ENCODE measurements at places on chromosomes 3 and 15.
A peak's percentile ranks its signal among the peaks of the same experiment; 100 is the strongest.

DNA sequence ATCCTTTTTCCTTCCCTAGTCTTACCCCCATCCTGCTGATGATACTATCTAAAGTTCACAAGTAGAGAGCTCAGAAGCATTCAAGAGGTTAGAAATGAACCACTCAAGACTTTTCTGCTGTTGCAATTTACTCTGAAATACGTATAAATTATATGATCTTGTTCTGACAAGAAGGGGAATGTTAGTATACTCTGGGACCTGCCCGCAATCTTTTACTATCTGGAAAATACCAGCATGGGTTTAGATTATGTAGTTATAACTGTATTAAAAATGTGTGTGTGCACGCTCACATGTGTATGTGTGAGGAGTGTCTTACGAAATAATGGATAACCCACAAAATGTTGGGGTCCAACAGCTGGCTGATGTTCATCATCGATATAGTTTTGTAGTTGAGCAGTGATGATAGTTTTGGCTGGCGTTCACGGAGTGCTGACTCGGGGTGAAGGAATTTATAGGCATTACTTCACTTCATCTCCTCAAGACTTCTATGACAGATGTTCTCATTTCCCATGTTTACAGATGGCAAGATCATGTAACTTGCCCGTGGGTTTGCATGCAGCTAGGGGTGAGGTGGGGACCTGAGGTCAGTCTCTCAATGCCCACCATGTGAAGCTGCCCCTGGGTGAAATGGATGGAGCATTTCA, 297.5 kb upstream of the LYSMD4 start:
- no peak for DNase-seq

DNA sequence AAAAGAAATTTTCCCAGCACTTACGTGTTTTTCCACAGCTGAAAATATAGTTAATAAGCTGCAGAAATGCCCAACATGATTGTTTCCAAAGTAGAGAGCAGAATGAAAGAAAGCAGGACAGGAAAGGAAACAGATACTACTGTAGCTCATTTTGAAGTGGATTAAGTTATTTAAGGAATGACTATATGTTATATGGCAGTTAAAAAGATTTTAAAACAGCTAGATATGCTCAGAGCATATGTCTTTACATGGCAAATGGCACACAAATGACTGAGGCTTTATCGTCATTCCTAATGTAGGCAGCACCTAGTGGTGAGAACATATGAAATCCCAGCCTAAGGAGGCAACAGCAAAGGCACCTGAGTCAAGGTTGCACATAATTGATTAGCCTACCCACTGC, 106.6 kb upstream of the SEMA6D start:
- DNase-seq: no peak

DNA sequence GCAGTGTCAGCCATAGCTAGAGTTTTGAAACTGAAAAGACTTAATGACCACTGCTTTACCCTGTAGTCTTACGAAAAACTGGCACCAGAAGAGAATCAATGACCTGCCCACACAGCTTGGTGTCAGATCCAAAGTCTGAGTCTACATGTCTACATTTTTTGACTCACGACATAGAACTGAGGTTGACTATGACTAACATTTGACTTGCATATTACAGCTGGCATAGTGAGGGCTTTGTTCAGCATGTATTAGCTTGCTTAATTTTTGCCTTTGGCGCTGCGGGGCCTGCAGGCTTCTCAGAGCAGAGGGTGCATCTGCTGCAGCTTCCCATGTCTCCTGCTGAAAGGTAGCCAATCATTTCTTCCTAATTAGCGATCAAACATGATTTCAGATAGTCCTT, 167.0 kb downstream of the EBLN2 start:
- no peak for DNase-seq

DNA sequence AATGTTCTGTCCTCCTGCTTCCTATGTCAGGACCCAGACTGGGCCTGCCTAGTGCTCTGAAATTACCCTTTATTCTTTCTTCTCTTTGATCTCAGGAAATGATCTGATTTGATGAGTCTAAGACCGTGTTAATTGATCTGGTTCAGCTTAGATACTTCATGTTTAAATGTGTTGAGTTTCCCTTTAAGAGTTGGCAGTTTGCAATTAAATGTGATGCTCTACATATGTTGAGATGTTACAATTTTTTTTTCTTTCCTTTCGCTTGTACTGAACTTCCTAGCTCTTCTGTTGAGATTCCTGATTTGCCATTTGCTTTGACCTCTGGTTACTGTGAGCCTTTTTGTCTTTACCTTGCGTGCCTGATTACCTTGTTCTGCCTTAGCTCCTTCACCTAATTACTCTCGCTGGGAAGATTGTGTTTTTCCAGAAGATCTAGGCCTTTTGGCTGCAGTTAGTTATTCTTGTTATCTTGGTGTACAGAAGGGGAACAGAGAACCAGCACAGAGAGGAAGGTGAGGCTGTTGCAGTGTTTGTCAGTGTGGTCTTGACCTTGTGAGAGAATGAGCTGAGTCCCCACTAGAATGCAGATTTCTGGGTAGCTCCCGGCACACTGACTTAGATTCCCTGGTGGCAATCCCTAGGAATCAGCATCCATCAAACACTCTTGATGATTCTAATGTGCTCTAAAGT, 203.6 kb downstream of the EDEM1 start:
- no peak for DNase-seq

DNA sequence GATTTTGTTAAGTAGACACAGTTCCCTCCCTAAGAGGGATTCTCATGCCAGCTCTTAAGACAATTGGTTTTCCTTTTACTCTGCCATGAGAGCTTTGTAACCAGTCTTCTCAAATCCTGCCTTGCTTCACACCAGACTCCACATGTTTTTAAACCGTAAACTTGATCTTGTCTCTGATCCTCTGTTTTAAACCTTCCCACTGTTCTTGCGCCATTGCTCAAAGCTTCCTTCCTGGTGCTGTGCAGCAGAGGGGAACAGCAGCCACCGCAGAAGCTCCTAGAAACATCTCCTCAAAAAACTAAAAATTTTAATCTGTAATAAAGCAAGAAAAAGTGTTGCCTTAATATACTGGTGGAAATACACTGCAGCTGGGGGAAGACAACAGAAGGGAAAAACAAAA, 154.5 kb upstream of the SATB1 start:
- DNase-seq: peak; percentile 72

- no peak for DNase-seq
Observed at GRCh38 chr3:31906182-31906581, 74.9 kb downstream of the OSBPL10 start.

GRCh38 chr15:70475921-70476320, 287.4 kb downstream of the UACA start:
- no peak for DNase-seq

- DNase-seq: no peak
Observed at GRCh38 chr3:28745436-28745835, 396.8 kb upstream of the AZI2 start.

DNA sequence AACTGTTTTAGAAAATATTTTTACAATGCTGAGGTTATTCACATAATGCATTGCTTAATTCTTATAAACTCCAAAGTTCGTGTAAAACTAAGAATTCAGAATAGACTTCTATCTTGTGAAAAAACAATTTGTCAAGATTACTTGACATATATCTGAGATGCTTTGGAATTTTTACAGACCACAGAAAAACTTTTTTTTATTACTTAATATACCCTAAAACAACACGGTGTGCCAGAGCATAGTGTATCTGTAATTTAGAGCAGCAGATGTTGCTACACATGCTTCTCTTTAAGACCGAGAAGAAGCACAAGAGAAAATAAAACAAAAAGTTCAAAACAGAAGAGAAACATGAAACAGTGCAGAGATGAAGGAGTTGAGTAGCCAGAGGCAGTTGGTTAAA, 26.4 kb downstream of the ASB7 start:
- no peak for DNase-seq

GRCh38 chr3:39805650-39806049, 3.8 kb upstream of the MYRIP start:
- DNase-seq: no peak
